Dorsolateral prefrontal cortex (tissue), 122 donors: ENCODE measurements at places on chromosomes 4 and X.

- peak; percentile 9 for DNase-seq
Measured at GRCh38 chr4:3873408-3874027, 107.3 kb downstream of the ADRA2C start.

DNA sequence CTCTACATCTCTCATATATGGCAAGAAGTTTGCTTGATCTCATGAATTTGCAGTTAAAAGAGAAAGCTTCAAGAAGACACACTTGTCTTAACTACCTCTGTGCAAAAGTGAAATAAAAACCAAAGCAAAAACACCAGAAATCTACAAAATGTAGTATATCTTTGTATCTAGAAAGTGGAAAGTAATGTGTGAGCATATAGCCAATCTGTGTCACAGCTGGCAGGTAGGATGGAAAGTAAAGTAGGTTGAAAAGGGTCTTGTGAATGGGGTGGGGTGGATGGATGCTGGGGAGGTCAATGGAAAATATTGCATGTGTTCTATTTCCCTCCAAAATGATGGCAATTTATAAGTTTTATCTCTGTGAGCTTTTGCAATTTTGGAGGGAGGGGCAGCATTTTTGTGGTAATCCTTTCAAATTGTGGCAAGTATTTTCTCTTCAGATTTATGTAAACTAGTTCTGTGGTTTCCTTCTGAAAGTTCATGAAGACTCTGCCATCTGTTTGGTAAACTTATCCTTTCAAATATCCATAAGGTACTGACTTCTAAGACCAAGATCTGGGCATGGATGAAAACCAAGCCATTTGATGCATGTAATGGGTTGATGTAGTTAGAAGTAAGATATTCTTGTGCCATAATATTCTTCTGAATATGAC is 215.9 kb upstream of the GIMD1 start:
- no peak for DNase-seq

GRCh38 chrX:49171752-49172279 is at the start of gene PLP2:
Gene PLP2 (plus strand): TSS chrX:49171898. CDS start chrX:49172001, 103 bp downstream.
- no peak for DNase-seq

- no peak for DNase-seq
Measured at GRCh38 chr4:149050840-149051239, 608.6 kb upstream of the NR3C2 start.

DNA sequence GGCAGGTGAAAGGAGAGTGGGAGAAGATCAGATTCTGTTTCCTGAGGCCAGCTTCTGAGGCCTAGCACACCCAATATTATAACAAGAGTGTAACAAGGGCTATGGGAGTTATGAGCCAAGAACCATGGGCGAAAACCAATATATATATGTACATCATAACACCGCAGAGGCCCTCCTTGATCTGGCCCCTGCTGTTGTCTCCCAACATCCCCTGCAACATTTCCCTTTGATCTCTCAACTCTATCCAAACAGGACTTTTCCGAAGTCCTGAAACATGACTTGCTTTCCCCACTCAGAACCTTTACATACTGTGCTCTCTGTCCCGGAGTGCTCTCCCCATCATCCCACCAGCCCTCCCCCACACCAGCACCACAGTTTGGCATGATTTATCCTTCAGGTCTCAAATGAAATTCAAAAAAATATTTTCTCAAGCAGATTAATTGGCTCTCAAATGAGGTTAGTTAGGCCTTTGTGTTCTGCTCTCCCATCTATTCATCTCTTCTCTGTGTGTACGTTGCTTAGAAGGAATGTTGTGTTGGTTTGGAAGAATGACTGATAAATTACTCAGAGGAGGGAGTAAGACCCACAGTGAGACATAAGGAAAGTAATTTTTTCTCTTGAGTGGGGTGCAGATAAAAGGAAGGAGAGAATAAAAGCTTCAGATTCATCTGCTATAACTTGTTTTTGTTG is 58.1 kb upstream of the SMIM10 start:
- no peak for DNase-seq

DNA sequence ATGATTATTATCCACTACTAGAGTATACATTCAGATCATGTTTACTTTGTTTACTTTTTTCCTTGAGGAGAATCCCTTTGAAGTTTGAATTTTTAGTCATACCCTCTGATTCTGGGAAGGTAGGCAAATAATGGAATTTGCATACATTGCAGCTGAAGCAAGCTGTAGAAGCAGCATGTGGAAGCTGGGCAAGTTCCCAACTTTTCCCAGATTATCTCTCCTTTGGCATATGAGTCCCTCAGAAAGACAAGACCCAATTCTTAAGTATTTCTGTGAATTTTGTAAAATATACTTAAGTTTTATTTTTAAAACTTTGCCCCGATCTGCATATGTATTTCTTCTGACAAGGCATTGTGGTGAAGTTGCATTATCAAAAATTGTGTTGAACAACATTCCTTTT is 94.9 kb downstream of the CNKSR2 start:
- no peak for DNase-seq

GRCh38 chrX:148385471-148385870 is 114.9 kb upstream of the AFF2 start:
- no peak for DNase-seq

GRCh38 chr4:69656653-69657158 is 3.7 kb upstream of the UGT2A1 start:
- DNase-seq = no peak
